ENCODE measurements at places on chromosomes 7 and 10.

GRCh38 chr7:44982535-44982923 is 3.7 kb upstream of the MYO1G start:
- DNase-seq: no peak

DNA sequence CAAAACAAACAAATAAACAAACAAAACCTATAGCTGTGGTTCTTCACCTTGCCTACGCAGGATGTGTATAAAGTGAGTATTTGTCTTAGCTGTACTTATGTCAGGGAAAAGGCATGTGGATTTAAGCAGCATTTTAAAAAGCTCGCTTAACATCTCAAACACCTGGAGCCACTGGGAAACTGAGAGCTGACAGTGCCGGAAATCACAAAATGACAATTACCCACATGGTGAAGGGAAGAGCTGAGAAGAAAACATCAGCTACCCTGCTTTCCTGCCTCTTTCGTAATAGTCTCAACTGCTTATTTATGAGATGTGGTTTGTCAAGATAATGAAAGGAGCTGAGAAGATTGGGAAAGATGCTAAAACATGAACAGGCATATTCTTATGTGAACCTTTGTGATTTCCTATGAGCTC is 31.1 kb upstream of the MSMB start:
- no peak for DNase-seq

DNA sequence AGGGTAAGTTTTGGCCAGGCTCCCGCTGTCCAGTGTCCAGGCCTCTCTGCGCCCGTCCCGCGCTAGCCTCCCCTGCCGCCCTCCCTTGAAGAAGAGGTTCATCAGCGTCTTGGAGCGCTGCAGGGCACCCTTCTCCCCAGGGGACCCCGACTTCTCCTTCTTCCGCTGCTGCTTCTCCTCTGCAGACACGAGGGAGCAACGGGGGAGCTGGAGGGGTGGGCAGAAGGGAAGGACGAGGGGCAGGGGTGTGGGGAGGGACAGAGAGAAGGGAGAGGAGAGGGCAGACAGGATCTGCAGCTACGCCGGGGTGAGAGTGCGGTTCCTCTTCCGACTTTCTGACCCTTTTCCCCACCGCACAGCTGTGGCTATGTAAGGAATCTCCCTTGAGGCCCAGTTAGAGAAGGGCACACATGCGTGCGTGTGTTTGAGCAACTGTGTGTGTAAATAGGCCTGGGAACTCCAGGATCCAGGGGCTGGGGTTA is 12.8 kb downstream of the PDZD7 start:
- DNase-seq: no peak

GRCh38 chr10:22246680-22247391 is 29.0 kb upstream of the EBLN1 start:
- no peak for DNase-seq

GRCh38 chr7:155002411-155003091 is 373 bp downstream of the PAXIP1 start:
- no peak for DNase-seq

DNA sequence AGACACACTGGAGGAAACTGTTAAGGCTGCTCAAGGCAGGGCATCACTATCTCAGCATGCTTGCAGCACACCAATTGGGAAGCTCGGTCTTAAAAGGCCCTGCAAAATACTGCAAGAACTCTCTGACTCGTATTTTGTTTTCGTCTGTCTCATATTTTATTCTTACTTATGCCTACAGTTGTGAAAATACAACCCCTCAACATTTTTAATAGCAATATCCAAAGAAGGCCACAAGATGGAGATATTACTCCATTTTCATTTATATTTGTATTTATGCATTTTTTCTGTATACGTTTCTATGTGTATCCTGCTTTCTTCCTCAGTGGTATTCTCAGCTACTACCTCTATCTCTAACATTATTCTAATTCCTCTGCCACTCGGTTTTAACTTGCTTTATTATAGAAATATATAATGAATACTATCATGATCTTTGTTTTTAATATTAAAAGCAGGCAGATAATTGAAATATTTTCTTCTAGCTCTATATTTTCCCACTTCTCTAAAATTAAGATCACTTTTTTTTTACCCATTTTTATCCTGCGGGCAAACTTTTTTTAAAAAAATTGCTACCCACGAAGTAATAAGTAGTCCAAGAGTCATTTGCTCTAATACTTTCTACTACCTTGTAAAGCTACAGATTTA is 10.0 kb downstream of the DNAJC1 start:
- DNase-seq: no peak

Measured in CD4-positive, alpha-beta T cell treated with Interferon alpha-2 for 1 hour (primary cell).